Mucosa of gallbladder (tissue), 1 donor: ENCODE measurements at places on chromosomes 6 and 20. TPM values are rescaled to one million over a fixed set of nuclear protein-coding genes. Genes with fewer than 3 reads are reported as not detected.

DNA sequence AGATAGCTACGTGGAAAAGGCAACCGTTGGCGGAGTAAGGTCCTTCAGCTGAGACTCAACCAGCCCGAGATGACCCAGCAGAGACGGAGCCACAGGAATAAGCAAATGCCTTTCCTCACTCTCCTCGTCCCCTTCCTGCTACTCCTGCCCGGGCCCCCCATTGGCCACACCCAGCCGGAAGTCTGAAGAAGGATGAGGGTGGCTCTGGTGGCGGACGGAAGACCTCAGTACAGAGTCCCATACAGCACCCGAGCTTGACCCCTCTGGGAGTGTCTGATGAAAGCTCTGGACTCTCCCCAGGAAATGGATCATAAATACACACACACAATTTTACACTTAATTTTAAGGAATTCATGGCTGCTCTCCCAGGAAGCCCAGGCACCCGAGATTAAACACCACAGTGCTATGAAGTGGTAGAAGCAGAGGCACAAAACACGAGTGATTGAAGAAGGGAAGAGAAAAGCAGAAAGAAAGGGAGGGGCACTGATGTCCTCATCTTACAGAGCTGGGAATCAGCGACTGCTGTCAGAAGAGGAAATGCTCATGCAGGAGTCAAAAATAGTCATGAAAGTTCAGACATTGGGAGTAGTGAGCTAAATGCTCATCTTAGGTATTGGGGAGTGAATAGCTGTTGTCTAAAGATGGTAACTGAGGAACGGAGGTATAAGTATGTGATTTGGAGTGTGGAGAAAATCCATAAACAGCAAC, 125.6 kb downstream of the BANF2 start:
- DNase-seq = no peak

- no peak for DNase-seq
Measured at GRCh38 chr6:48325701-48326100, 214.7 kb upstream of the PTCHD4 start.

The RAMACL gene
- 1.1 TPM for total RNA-seq

GRCh38 chr6:90286884-90287488, 9.7 kb downstream of the BACH2 start:
- peak; percentile 20 for DNase-seq

DNA sequence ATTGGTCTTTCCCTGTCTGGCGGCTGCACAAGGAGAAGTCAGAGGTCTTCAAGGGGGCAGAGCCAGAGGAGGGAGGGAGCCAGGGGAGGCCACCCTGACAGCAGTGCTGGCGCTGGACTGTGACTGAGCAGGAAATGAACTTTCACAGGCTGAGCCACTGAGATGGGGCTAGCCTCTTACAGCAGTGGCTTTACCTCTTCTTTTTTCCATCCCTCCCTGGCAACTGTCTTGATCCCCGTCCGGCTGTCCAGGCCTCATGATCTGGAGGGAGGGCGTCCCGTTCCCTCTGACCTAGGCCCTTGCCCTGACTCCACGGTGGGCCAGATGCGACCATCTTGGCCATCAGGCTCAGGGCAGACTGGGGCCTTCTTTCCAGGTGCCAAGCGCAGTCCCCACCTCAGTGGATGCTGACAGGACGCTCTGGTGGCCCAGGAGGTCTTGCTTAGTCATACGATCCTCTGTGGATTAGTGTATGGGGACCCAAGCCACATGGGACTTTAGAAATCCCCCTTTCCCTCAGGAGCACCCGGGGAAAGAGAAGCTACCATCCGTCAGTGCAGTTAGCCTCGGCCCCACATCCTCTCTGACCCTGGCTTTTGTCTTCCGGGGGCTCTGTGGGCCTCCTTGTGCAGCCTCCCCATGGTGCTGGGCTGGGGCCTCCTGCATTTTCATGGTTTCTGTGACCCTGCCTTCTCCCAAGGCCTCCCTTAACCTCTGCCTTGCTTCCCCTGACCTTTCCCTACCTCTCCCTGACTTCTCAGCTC, 57.4 kb upstream of the CCDC167 start:
- DNase-seq = no peak

- no peak for DNase-seq
Measured at GRCh38 chr6:110720066-110720465, 95.2 kb downstream of the CDK19 start.
